ENCODE measurements at places on chromosomes 16 and 17. TPM values are rescaled to one million over a fixed set of nuclear protein-coding genes. Genes with fewer than 3 reads are reported as not detected.

Gene FBXL20
- total RNA-seq = 19.4 TPM

- DNase-seq = no peak
Observed at GRCh38 chr17:9382626-9383025, 193.0 kb downstream of the STX8 start.

- no peak for DNase-seq
Observed at GRCh38 chr17:42078396-42079043, 19.8 kb downstream of the ZNF385C start.

Gene PRR15L
- total RNA-seq = not detected

GRCh38 chr17:50935221-50935995 is 69.3 kb upstream of the TOB1 start:
- no peak for DNase-seq

DNA sequence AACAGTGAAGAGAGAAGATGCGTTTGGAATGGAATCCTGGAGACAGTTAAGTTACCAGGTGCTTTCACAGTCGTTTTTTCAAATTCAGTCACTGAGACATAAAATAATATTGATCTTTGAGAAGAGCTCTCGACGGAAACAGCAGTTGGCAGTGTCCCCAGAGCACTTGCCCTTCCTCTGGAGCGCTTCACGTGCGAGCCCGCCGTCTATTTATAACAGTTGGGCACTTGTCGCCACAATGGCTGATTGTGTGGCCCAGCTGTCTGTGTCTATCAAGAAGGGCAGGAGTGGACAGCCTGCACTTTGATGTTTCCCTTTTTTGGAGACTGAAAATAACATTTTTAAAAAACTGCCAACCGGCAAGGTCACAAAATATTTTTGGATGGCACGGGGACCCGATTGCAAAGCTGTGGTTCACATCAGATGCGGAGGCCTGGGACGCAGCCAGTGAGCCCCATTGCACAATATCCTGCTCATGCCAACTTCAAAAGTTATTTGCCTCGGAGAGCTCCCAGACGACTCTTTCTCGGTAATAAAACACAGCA is 62.9 kb downstream of the ADCY9 start:
- peak; percentile 72 for DNase-seq

DNA sequence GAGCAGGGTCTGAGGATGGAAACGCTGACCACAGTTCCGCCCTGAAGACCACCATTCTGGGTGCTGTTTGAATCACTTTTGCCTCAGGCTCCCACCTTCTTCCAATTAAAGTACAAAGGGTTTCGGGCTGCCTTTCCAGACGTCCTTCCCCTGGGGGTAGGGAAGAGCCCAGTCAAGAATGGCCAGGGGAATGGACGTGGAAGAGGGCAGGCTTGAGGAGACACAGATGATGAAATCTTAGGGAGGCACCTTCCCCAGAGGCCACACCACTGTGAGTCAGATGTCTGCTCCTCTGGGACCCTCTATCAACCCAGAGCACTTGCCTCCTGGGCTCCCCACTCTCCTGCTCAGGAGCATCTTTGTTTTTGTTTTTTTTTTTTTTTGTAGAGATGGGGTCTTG is 27.5 kb upstream of the MTSS2 start:
- DNase-seq = no peak

- no peak for DNase-seq
Observed at GRCh38 chr17:38732376-38733281, 2.5 kb downstream of the CISD3 start.

DNA sequence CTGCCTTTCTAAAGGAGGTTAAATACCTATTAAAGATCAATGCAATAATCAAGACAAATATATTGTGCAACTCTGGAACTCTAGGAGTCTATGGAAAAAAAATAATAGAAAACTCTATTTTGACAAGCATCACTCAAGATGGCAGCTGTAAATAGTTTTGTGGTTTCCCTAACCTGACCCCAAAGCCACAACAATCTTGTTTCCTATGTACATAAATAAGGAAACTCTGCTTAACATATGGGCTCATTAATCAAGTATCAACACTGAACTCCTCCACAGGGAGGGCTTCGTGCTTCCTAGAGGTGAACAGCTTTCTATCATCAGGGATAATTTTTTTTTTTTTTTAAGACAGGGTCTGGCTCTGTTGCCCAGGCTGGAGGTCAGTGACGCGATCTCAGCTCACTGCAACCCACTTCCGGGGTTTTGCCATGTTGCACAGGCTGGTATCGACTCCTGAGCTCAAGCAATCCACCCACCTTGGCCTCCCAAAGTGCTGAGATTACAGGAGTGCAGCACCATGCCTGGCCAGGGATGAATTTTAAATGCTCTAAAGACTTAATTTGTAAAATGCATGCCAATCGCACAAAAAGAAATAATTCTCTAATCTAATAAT is 42.5 kb downstream of the ARHGAP17 start:
- no peak for DNase-seq

DNA sequence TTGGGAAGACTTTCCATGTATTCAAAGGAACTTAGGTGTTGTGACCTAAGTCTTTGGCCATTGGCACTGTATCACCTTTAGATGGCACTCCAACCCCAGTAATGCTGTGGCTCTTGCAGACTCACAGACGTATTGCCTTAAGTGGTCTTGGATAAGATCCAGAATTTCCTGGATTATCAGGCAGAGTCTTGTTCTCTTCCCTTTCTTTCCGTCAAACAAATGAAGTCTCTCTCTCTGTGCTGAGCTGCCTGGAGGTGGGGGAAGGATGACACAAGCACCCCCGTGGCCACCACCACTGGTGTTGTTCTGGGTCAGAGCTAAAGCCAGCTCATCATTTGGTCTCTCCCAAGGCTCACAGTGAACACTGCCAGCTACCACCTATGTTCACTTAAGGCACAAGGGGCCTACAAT is 789.9 kb upstream of the KIF2B start:
- no peak for DNase-seq

DNA sequence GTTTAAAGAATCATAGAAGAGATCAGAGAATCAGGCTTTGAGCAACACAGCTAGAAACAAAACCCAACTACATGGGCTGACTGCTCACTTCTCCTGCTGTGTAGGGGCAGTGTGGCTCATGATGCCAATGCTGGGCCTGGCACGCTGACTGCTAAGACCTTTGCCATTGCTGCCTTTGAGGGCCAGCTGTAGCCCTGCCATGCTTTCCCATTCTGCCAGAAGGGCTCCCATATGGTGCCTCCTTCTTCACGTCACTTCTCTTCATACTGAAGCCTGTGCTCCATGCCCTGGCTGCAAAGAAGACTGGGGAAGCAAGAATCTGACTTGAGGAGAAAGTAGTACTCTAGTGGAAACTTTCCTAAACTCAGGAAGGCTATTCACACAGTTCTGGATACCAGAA is 232.9 kb downstream of the UTP18 start:
- DNase-seq = no peak

Gene SLC52A1
- 0.25 TPM for total RNA-seq

DNA sequence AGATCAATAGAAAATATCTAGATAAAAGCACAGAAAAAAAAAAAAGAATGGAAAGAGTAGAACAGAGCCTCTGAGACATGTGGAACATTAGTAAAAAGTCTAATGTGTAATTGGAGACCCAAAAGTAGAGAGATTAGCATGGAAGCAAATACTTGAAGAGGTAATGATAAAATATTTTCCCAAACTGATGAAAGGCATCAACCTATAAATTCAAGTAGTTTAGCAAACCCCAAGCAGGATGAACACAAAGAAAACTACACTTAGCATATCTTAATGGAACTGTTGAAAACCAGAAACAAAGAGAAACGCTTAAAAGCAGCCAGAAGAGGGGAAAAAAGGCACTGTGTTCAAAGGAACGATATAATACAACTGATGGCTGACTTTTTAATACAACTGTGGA is 16.4 kb downstream of the NF1 start:
- DNase-seq = no peak

DNA sequence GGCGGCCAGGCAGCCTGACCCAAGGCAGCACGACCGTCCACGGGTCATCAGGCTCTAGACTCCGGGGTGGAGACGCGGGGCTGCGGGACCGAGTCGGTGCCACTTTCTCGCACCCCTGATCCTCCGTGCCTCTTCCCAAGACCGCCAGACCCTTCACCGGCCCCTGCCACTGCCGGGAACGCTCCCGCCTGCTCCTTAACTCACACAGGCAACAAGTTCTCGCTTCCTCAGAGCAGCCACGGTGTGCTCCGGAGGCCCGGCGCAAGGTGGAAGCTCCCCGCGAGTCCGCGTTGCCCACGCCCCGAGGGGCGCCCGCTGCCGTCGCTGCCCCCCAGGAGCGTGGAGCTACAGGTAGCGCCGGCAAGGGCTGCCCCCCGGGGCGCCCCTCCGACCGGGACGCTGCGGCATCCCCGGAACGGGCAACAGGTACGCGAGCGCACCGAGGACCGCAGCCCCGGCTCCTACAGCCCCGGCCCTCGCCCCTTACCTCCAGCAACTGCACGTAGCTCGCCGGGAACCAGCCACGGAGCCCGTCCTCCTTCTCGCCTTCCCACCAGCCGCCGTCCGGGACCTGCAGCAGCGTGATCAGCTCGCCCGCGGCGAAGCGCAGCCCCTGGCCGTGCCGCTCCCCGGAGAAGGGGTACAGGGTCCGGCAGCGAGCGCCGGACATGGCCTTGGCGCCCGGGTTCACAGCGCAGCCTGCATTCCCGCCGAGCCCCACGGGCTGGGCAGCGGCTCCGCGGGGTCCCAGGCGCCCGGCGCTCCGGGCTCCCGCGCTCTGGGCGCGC is 491 bp downstream of the GAS7 start:
- no peak for DNase-seq

DNA sequence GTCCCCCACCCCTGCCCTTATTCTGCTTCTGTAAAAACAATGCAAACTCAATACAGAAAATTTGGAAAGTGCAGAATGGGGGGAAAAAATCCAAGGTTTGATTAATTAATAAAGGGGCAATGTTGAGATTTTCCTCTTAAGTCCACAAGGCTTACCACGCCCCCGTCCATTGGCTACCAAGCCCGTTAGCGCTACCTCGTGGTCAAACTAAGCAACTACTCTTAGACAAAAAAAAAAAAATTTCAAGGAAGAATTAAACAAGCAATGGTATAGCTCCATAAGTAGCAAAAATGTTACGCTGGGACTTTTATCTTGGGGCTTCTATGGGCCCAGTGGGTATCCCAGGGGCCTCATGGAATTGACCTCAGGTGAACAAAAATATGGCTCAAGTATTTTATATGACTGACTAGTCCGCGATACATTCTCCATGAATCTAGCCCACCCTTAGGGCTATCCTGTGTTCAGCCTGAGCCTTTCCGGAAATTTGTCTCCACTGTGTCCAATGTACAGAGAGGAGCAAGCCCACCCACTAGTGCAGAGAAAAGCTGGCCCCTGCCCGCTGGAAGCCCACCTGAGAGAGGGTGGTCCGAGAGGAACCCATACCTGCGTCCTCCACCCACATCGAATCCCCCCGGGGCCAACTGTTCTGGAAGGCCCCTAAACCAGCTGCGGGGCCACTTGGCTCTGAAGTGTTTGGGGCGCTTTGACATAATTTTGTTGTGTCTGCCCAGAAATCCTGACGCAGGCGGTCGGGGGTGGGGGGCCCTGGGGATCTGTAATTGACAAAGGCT is 19.1 kb upstream of the TEX2 start:
- peak; percentile 89 for DNase-seq

Gene SPOP
- 85.4 TPM for total RNA-seq

Gene GAST
- total RNA-seq = not detected

Gene ITGAL
- total RNA-seq = not detected

GRCh38 chr17:75773808-75774470 is 8.9 kb upstream of the GALK1 start:
- DNase-seq = no peak

Gene CES1
- total RNA-seq = not detected

Gene ZG16B
- total RNA-seq = 1.4 TPM

Gene SLC6A2
- not detected for total RNA-seq

GRCh38 chr16:64780445-64780844 is 341.4 kb downstream of the CDH11 start:
- DNase-seq = no peak

Gene CMTM1
- not detected for total RNA-seq

DNA sequence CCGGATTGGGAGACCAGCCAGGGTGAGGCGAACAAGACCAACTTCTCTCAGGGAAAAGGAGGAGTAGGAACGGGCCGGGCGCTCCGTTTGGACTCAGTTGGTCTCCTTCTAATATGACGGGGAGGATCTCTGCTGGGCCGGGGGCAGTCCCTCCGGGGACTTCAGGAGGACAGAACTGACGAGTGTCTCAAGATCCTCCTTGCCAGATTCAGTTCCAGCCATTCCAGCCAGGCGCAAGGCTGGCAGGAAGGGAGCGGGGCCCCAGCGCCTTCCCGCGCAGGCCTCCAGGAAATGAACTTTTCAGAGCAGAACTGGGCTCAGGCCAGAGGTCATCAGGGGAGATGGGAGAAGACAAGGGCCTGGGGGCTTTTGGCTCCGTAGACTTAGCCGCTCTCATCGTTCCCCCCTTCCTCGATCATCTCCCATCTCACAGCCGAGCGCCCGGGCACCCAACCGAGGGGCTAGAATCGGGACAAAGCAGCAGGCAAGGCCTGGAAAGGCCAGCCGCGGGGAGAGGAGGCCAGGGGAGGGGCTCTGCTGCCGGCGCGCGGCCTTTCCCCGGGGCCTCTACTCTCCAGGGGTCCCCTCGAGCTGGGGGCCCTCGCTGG is 1.6 kb downstream of the ZNF423 start:
- DNase-seq = no peak

DNA sequence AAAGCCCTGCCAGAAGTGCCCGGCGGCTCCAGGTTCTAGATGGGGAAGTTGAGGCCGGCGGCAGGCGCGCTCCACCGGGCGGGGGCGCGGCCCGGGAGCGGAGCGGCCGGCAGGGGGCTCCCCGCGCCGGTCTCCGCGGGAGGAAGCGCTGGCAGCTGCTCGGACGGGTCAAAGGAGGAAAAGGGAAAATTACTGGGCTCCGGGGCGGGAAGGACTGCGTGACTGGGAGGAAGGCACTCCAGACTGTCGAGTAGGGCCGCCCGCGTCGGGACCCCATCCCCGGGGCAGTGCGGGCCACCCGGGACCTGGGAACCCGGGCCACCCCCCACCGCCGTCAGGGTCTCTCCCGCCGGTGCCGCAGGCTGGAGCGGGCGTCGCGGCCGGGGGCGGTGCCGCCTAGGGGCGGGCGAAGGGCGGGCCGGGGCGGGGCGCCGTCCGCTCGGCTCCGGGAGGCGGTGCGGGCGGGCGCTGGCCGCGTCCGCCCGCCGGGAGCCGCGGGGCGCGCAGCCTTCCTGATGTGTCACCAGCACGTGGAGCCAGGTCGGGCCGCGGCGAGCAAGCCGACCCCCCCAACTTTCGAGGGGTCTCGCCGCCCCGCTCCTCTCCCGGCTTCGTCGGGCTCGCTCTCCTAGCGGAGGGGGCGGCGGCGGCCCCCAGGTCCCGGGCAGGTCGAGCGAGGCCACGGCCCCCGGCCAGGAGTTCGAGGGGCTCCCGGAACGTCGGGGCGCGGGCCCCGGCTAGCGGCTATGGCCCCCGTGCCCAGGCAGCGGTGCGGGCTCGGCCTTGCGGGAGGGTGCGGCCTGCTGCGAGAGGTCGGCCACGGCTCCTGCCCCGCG is 167.5 kb downstream of the RAB11FIP4 start:
- peak; percentile 78 for DNase-seq

Gene TPSD1
- not detected for total RNA-seq

Gene SCGB1C2
- not detected for total RNA-seq

DNA sequence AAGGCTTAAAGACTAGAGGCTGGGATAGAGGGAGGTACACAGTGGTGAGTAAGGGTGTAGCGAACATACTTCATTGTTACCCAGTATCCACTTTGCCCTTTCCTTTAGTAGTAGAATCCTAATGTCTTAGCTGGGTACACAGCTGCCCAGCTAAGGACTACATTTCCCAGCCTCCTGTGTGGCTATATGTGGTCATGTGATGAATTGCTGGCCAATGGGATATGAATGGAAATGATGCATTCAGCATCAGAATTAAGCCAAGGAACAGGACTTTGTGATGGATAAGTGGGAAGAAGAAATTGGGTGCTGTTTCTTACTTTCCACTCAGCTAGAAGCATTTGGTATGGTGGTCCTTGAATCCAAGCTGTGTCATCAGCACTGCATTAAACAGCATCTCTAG is 55.9 kb downstream of the FOXL1 start:
- peak; percentile 51 for DNase-seq

Gene FSCN2
- total RNA-seq = 1.8 TPM

Gene MT1M
- total RNA-seq = 10.3 TPM

Data from fibroblast of the aortic adventitia (primary cell).